ENCODE measurements at places on chromosomes 2 and 18.

DNA sequence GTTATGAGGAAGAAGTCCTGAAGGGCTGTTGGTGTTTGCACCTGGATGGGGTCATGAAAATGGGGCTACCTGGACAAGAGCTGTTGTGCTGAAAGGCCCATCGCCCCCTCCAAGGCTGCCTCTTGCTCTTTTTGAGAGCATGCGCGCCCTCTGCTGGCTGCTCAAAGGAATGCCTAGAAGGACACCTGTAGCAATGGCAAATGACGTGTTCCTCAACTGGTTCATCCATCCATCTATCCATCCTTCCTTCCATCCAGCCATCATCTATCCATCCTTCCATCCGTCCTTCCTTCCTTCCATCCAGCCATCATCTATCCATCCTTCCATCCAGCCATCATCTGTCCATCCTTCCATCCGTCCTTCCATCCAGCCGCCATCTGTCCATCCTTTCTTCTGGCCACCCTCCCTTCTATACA, 17.2 kb upstream of the RPL31 start:
- peak; percentile 67 for DNase-seq

DNA sequence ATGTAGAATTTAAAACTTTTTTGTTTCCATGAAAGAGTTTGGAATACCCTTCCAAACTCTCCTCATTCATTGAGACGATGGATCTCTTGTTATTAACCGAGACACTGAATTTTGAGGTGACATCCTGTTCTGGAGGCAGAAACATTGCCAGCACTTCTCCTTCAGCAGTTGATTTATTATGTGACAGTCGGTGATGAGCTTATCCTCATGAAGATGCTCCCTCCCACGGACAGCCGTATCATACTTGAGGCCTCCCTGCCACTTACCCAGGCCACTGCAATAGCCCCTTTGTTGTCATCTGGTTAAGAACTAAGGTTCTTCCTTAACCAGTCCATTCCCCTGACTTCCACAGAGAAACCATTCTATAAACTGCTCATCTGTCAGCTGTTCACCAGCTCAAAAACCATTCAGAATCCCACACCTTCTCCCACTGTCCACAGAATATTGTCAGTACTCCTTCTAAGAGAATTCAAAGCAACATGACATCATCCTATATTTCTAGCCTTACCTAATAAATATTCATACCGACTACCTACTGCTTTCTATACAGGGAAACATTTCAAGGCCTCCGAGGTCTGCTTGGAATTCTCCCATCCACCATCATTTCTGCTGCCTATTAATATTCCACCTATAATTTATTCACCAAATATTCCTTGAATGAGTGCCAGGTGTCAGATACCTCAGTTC, 139.0 kb upstream of the TRIB2 start:
- DNase-seq: no peak

- peak; percentile 6 for DNase-seq
Measured at GRCh38 chr2:198440833-198441232, 636.4 kb downstream of the PLCL1 start.

GRCh38 chr2:667332-667999, 9.7 kb downstream of the TMEM18 start:
- peak; percentile 57 for DNase-seq

DNA sequence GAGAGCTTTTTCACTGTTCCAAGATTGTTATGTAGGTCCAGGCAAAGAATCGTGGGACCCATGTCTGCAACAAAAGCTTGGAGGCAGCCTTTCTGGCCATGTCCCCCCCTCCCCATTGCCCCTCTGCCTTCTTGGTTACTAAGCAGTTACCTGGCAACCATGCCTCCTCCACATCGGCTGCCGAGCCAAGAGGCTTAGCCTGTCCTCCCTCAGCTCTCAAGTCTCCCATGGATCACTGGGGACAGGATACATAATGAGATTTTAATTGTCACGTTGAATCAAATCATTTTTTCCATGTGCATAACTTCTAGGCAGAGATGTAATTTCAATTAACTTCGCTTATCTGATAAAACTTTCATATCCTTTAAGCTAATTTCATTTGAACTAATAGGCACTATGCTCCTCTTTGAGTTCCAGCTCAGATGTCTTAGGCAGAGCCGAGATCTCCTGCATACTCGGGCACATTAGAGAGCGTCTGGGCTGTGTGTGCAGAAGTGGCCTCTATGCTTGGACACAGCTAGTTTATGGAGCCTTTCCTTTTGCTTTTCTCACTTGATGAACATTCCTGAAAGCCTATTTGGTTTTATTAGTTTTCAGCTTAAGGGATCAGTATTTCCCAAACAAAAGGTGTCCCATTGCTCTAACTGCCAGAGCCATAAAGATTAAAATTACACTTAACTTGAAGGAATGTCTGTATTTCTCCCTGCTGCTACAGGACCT, 80.7 kb downstream of the LYPD1 start:
- DNase-seq: no peak

DNA sequence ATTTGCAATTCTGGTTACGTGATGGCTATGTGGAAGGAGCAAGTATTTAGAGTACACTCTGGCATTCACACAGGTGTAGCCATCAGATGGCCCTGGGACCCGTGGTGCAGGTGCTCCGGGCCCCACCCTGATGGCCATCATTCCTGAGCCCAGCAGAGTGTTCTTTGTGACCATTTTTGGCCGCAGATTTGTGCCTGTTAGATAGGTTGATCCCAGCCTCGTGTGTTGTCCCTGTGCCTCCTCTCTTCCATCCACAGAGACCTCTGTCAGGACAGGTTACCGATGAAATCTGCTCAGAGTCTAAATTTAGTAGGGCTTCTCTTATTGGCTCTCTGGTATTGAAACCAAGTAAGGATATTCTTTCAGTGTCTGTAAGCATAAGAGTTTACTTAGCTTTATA, 33.9 kb downstream of the MAPRE2 start:
- no peak for DNase-seq

DNA sequence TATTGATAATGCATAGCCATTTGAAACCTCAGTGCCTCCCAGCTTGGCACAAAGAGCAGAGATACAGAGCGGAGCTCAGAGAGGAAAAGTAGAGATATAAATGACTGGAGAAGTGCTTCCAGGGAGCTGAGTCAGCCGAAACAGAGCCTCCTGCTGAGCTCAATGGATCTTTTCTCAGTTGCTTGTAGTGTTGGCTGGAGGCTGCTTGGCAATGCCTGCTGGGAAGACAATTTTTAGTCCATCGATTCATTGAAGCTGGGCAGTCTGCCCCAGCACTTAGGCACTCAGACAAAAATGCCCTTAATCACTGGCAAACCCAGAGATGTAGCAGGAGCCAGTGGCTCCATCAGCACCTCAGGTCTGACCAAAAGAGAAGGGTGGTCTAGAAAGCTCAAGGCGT, 81.3 kb upstream of the SETBP1 start:
- DNase-seq: peak; percentile 51

DNA sequence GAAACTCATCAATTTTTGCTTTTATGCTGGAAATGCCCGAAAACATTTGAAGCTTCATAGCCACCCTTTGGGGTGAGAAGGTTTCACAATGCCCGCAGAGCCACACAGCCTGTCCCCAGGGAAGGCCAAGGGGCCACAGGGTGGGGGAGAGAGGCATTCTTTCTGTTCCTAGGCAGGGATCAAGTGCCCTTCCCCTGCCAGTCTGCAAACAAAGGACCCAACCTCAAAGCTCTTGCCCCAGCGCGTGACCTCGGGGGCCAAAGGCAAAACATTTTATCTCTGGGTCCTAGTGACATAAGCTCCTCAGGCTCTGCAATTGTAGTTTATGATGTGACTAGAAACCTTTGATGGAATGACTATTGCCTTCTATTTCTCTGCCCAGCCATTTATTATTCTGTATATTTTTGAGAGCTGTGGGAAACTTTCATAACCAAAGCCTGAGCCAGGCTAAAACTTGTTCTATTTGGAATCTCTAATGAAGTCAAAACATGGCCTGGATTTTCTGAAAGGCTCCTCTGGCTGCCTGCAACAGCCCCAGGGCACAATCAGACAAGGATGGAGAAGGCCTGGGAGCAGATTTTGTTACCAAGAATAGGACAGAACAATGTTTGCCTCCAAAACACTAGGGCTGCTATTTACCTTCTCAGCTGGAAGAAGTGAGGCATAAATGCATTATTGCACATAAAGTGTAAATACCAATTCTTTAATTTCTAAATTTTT, 137.2 kb upstream of the KCTD1 start:
- no peak for DNase-seq

GRCh38 chr18:3547891-3548615, 98.1 kb downstream of the TGIF1 start:
- DNase-seq: peak; percentile 3
